ENCODE measurements at places on chromosomes 5 and 9.
A peak's percentile ranks its signal among the peaks of the same experiment; 100 is the strongest.

- DNase-seq, result no peak
Observed at GRCh38 chr9:127847178-127847510, 7.3 kb downstream of the ENG start.

- DNase-seq, result no peak
Observed at GRCh38 chr9:101683236-101683635, 55.2 kb downstream of the GRIN3A start.

DNA sequence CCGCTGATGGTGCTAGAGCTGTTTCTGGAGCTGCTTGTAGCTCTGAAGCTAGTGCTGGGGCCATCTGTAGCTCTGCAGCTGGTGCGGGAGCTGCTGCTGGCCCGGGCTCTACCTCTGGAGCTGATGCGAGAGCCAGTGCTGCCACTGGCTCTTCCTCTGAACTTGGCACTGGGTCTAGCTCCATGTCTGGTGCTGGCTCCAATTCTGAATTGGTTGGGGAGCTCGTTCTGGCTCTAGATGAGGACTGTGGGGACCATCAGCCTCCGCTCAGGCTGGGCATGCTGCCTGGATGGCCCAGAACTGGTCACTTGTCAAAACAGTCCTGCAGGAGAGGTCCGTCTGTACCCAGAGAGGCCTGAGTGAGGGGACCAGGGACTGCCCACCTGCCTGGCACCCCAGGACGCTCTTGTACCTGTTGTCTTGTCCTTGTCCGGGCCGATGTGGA is 21.5 kb downstream of the OBP2B start:
- no peak for DNase-seq

GRCh38 chr5:76782444-76782843 is 36.4 kb upstream of the F2RL1 start:
- DNase-seq, result no peak

DNA sequence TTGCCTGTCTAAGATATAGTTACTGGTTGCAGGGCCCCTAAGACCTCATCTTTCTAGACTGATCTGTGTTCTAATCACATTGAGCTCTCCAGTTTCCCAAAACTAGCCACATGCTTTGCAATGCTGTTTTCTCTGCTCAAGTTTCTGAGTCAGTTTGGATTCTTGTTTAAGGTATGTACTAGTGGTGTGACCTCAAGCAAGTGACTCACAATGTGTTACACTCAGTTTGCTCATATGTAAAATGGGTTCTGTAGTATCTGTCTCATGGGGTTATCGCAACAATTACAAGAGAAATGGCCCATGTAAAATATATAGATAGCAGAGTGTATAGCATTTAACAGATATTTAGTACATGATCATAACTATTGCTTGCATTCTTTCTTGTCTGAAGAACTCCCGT is 153.1 kb upstream of the ELL2 start:
- DNase-seq, result no peak

DNA sequence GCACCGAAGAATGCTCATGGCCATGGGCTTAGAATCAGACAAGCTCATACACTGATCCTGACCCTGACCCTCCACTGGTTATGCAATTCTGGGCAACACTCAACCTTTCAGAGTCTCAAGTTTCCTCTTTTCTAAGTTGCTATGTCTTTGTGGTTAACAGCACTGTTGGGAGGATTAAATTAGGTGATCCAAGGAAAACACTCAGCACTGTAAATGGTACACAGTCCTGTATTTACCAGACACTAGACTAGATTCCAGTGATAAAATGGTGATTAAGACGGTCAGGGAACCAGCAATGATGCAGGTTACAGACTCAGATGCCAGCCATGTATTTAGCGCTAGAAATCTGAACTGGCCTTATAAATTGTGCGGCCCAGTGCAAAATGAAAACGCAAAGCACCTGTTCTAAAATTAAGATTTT is 8.1 kb downstream of the ARL15 start:
- DNase-seq, result no peak

DNA sequence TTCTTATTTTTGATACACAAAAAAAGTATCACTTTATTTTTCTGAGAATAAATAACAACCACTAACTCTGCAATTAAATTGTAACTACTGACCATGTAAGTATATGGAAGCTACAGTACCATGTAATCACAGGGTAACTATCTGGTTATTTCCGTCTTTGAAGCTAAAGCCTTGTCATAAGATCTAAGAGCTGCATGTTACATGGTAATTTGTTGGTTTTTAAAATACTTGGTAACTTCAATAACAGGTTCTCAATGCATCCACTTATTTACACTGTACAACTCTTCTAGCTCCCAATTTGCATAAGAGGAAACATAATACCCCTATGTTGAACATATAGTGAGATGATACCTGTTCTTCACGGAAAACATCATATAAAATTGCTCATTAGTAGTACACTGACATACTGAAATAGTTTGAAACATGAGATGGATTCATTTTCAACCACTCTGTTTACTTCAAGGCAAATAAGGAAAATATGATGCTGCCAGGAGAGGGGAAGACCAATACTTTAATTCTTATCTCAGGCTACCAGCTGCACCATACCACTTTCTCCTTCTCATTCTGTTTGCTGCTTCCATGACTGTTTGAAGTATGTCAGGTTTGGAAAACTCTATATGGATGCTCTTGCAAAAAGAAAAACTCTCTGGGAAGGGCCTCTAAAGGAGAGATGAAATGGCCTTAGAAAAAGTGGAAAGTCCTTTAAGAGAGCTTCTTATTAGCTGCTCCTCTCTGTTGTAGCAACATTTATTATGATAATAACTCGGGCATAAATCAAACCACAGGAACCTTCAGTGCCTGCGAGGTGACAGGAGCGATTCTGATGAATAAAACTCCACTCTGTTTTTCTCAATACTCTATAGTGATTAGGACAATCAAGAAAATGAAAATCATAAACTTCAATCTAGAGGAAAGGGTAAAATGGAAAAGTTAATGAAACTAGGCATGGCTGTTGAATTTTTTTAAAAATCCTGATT is 150.2 kb downstream of the KIAA0825 start:
- DNase-seq, result no peak

GRCh38 chr9:128683340-128684064 is 5.5 kb upstream of the SET start:
- DNase-seq, result no peak

- no peak for DNase-seq
Observed at GRCh38 chr5:67483453-67484030, 286.9 kb upstream of the CD180 start.

DNA sequence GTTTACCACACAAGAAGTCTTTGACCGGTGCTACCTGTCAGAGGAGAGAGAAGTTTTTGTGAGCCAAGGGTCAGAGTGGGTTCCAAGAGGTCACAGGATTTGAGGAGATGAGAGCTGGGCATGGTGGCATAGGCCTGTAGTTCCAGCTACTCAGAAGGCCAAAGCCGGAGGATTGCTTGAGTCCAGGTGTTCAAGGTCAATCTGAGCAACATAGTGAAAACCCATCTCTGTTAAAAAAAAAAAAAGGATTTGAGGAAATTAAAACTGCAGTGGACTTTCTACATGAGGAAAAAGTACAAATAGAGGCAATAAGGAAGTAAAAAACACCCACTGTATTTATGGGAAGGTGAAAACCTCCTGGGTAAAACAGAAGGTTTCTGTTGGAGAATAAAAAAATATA is 63.8 kb downstream of the PHAX start:
- DNase-seq, result no peak

- peak; percentile 55 for DNase-seq
Observed at GRCh38 chr9:93577078-93577974, 942 bp downstream of the PHF2 start.

DNA sequence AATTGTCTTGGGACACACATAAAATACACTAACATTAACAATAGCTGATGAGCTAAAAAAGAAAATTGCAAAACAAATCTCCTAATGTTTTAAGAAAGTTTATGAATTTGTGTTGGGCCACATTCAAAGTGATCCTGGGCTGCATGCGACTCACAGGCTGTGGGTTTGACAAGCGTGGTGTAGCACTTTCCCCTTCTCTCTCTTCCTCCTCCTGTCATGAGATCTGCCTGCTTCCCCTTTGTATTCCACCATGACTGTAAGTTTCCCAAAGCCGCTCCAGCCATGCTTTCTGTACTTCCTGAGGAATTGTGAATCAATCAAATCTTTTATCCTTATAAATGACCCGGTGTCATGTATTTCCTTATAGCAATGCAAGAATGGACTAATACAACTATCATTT is 178.0 kb downstream of the TLR4 start:
- no peak for DNase-seq

DNA sequence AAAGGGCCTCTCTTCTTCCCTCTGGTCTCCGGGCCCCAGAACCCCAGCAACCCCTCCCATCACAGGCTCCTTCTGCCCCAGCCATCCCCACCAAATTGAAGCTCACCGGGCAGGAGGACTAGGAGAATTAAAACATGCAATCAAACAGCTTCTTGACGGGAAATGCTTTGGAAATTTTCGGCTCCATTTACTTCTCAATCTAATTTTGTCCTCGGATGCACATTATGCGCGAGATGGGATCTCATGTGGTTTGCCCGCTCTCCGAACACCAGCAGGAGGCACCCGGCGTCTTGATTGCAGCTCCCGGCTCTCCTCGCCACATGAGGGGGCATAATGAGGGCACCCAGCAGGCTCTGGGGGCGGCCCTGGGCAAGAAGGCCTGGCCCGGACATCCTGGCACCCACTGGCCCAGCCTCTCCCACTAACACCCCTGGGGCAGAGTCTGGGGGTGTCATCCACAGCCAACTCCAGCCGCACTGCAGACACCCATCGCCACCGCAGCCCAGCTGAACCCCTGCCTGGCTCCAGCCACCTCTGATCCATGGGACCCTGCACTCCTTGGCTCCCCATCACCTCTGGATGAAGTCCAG is 135.5 kb downstream of the PAX5 start:
- DNase-seq, result no peak

DNA sequence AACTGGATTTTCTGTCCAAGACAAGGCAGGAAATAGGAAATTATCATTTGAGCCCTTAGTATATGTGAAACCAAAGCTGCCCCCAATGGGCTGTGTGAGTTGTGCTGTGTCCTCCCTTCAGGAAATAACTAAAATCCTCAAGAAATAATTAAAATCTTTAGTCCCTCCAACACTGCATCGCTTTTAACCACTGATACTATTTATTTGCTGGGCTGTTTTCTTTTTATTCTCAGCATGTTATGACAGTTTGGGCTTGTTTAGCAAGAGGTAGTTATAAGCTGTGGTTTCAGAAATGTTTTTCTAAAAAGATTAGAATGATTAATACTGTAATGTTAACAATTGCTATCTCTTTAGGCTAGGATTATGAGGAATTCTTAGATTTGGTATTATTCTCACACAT is 187.0 kb upstream of the KCNN2 start:
- DNase-seq, result no peak

DNA sequence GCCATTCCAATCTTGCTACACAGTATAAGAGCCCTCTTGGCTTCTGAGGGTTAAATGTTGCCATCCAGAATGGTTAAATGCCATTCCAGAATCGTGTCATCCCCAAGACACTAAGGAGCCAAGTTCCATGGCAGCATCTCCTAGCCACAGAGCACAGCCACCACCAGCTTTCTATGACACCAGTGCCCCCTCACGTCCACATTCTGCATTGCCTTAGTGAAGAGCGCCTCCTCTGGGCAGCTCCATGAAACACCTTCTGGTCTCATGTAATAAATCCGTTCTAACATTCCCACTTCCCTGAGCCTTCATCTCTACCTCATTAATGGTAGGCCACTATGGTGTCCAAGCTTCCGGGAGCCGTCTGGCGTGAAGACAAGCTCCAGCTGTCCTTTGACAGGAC is 12.4 kb downstream of the CBY3 start:
- peak; percentile 76 for DNase-seq

DNA sequence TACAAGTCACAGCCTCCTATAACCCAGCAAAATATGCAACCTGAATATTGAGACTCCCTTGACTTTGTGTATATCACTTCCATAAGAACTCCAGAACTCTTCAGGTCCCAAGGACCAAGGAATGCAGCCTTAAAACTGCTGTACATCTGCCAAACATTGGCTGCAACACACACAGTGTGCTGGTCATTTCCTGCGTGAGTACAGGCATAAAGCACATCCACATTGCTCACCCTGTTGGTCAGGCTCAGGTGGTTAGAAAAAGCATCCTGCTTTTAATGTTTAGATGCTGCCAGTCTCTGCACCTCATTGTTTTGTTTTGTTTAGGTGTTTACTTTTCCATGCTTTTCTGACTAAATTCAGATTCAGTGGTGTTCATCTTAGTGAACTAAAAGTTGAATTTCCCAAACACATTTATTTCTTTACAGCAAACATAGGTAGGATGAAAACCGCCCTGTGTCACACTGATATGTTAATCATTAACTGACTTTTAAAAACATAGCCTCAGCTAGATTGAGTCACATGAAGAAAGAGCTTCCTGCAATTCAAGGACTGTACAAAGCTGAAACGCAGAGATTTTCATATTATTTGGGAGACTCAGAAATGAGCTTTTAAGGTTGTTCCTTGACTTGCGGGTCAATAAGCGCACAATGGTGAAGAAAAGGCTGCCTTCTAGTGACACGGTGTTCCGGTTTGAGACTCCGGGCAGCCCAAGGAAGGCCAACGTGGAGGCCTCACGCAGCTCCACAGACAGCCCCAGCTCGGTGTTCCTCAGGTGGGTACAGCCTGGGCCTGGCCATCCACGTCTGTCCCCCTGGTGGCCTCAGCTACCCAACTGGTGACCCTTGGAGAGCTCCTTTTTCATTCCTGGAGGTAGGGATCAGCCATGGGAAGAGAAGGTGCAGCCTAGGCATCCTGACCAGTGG is 52.2 kb upstream of the GRAMD2B start:
- no peak for DNase-seq

DNA sequence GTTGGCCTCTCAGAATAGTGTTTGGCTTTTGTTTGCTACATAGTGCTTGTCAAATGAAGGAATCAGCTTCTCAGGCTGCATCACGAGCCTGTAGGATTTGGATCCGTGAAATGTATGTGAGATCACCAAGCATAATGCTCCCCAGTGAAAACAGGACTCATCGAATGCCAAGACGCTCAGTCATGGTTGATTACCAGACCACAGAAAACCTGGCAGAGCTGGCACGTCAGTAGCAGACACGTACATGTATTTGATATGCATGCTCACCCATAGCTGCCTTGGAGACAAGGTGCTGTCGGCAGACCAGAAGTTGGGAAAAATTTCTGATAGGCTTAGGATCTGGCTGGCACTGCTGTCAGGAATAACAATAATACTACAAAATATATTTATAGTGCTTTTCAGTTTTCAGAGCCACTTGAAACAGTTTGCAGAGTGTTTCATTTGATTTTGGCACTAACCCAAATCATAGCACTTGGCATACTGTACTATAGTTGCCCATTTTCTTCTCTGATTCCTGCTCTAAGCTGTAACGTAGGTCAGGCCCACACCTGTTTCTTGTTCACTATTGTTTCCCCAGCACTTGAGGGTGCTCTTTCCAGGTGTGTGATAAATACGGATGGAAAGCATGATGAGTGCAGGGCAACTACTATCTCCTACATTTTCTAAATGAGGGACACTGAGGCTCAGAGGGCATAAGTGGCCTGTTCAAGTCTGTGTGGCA is 226.1 kb downstream of the NR3C1 start:
- peak; percentile 42 for DNase-seq
